Calu3 (cell line): ENCODE measurements at places on chromosomes 5 and 9. TPM values are rescaled to one million over a fixed set of nuclear protein-coding genes. Genes with fewer than 3 reads are reported as not detected.
A peak's percentile ranks its signal among the peaks of the same experiment; 100 is the strongest.

GAS1 gene
- 0.21 and 0.22 TPM in 2 replicates for total RNA-seq

GRXCR2 gene
- not detected in 2 replicates for total RNA-seq

ECSCR gene
- not detected in 2 replicates for total RNA-seq

TLN1 gene
- 91.1 and 98.7 TPM in 2 replicates for total RNA-seq

FCN1 gene
- total RNA-seq: not detected in 2 replicates

SH3PXD2B gene
- total RNA-seq: 20.1 and 25.6 TPM in 2 replicates

GRCh38 chr5:108437425-108437824 lies 55.5 kb upstream of the FBXL17 start:
- no peaks in the 10 kb centered on the region for H3K36me3 ChIP-seq
- H3K27me3 ChIP-seq: peaks cover 26% of the 10 kb centered on the region
- no peak overlapping the region for H3K27ac ChIP-seq
- no peak overlapping the region for H3K4me3 ChIP-seq

- H3K4me3 ChIP-seq: no peak overlapping the region
- no peaks in the 10 kb centered on the region for H3K36me3 ChIP-seq
- H3K4me1 ChIP-seq: no peaks in the 10 kb centered on the region
- no peak overlapping the region for H3K27ac ChIP-seq
- no peaks in the 10 kb centered on the region for H3K27me3 ChIP-seq
These were observed 16.2 kb downstream of the GPR21 start for GRCh38 chr9:123049589-123050222.

DNA sequence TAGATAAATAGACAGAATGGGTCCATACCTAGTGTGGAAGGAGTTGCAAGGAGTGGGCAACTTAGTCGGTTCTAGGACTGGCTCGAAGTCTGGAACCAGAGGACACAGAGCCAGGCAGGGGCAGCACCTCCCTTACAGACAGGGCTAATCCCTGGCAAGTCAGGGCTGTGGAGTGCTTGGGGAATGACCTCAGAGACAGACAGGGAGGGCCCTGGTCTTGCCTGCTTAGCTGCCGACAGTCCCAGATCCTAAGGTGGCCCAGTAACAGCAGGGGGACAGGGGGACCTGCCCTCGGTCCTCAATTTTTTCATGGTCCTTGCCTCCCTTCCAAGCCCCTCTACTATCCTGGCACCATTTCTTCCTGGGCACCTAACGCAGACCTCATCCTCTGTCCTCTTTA lies 222.4 kb upstream of the TNC start:
- no peak for DNase-seq
- no peak overlapping the region for H3K4me3 ChIP-seq
- no peak overlapping the region for H3K27ac ChIP-seq
- H3K27me3 ChIP-seq: peaks cover 14% of the 10 kb centered on the region
- H3K36me3 ChIP-seq: no peaks in the 10 kb centered on the region
- H3K4me1 ChIP-seq: no peaks in the 10 kb centered on the region

DNA sequence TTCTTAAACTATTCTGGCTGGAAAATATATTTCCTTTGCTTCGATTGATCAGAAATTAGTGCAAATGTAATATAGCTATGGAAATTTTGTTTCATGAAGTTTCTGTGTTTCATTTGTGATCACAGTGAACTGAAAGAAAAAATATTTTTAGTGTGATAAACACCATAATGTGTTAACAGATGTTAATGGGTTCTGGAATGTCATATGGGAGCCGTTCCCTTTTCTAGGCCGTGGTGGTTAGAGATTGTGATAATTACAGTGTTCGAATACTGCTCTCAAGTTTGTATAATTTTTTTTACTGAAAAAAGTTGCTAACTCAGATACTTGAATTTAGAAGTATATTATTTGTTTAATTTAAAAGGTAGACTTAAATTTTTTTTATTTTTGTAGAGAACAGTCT lies 19.3 kb downstream of the GAPVD1 start:
- no peak for DNase-seq
- no peaks in the 10 kb centered on the region for H3K36me3 ChIP-seq
- no peaks in the 10 kb centered on the region for H3K4me1 ChIP-seq

DNA sequence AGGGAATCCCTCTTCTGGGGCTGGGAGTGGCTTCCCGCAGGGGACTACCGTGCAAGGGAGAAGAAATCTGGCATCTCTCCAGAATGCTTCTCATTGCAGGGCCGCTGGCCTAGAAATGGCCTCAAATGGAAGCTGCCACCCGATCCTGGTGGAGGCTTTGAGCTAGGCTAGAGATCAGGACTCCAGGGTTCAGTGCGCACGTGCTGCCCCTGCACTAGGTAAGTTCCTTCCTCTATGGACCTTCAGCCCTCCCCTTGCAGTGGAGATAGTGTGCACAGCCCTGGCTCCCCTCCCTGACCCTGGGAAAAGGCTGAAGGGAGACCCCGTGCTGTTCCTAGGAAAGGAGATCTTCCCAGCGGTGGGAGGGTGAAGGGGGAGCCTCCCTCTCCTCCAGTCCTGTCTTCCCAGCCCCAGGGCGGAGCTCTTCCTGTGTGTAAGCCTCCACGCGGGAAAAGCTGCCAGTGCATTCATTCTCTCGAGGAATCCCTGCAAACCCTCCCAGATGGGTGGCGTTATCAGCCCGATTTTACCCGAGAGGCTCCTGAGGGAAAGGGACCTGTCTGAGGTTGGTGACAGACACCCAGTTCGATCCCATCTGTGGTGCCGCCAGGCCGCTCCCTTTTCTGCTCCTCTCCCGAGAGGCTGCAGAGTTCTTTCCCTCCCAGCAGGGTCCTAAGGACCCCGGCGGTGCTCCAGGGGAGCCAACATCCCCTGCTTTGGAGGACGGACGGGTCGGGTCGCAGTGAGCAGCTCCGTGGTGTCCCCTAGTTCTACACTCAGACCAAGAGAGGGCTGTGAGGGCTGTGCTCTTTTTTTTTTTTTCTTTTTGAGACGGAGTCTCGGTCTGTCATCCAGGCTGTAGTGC lies 1.4 kb upstream of the CERCAM start:
- no peak overlapping the region for H3K27ac ChIP-seq
- H3K4me3 ChIP-seq: peak overlapping the region; percentile 71
- peaks cover 25% of the 10 kb centered on the region for H3K4me1 ChIP-seq
- DNase-seq: no peak
- H3K36me3 ChIP-seq: peaks cover 25% of the 10 kb centered on the region

- H3K4me3 ChIP-seq: no peak overlapping the region
- H3K4me1 ChIP-seq: no peaks in the 10 kb centered on the region
- DNase-seq: no peak
- no peaks in the 10 kb centered on the region for H3K27me3 ChIP-seq
- no peak overlapping the region for H3K27ac ChIP-seq
These were observed 168.4 kb downstream of the PBX3 start for GRCh38 chr9:125915606-125916005.

DNA sequence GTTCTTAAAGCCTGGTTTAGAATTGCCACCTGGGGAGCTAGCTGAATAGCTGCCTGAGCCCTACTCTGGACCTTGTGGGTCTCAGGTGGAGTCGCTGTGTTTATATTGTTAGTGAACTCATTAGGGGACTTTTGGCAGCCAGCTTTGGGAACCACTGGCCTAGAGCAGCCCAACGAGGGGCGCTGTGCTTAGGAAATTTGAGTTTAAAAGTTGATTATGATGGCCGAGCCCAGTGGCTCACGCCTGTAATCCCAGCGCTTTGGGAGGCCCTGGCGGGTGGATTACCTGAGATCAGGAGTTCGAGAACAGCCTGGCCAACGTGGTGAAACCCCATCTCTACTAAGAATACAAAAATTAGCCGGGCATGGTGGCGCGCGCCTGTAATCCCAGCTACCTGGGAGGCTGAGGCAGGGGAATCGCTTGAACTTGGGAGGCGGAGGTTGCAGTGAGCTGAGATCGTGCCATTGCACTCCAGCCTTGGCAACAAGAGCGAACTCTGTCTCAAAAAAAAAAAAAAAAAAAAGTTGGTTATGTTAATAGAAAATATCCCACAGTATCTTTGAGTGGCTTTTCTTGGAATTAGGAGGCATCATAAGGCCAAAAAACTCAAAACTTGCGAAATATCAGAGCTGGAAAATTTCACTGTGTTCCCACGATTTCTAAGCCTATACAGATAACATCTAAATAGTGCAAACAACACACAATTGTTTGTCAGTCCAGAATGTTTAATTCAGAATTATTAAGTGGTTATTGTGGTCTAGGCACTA lies 809 bp downstream of the MCCC2 start:
- peaks cover 42% of the 10 kb centered on the region for H3K36me3 ChIP-seq
- H3K4me1 ChIP-seq: peaks cover 21% of the 10 kb centered on the region
- H3K27ac ChIP-seq: peak overlapping the region; percentile 98
- peak overlapping the region; percentile 88 for H3K4me3 ChIP-seq
- DNase-seq: no peak
- H3K27me3 ChIP-seq: no peaks in the 10 kb centered on the region

DNA sequence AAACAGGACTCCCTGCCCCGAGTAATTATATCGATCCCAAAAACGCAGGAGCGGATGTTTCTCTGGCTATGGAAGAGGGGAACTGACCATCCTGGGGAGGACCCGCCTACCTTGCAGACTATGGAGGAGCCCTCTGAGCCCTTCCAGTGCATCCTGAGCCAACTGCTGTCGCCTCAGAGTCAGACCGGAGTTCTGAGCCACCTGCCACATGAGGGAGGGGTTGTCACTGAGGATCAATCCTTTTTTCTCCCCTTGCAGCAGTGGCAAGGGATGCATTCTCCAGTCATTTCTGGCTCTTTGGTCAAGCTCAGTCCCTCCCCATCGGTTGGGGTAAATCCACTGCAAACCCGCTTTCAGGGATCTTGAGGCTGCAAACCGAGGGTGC lies 709 bp downstream of the FANCG start:
- DNase-seq: no peak
- H3K27me3 ChIP-seq: no peaks in the 10 kb centered on the region
- H3K4me3 ChIP-seq: peak overlapping the region; percentile 81
- H3K27ac ChIP-seq: peak overlapping the region; percentile 67
- peaks cover 19% of the 10 kb centered on the region for H3K36me3 ChIP-seq

GRCh38 chr9:132384376-132384775 lies 22.3 kb downstream of the TTF1 start:
- no peaks in the 10 kb centered on the region for H3K27me3 ChIP-seq
- no peak overlapping the region for H3K4me3 ChIP-seq
- peaks cover 12% of the 10 kb centered on the region for H3K36me3 ChIP-seq
- H3K27ac ChIP-seq: no peak overlapping the region

DNA sequence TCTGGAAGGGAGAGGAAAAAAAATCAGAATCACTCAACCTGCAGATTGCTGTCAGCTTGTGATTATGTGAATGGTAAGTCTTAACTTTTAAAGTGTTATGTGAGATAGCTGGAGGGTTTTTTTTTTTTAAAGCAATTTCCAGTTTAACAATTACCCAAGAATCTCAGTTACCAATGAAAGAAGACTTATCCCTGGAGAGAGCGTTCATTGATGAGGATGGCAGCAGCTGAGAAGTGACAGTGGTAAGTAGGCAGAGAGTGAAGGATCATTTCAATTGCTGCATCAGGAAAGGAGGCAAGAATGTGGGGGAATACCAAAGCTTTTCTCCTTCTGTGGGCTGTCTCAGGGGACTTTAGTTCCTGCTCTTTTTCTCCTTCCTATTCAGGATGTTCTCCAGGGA lies 370.2 kb upstream of the C9orf72 start:
- H3K36me3 ChIP-seq: no peaks in the 10 kb centered on the region
- no peaks in the 10 kb centered on the region for H3K4me1 ChIP-seq
- H3K4me3 ChIP-seq: no peak overlapping the region
- H3K27me3 ChIP-seq: no peaks in the 10 kb centered on the region

DNA sequence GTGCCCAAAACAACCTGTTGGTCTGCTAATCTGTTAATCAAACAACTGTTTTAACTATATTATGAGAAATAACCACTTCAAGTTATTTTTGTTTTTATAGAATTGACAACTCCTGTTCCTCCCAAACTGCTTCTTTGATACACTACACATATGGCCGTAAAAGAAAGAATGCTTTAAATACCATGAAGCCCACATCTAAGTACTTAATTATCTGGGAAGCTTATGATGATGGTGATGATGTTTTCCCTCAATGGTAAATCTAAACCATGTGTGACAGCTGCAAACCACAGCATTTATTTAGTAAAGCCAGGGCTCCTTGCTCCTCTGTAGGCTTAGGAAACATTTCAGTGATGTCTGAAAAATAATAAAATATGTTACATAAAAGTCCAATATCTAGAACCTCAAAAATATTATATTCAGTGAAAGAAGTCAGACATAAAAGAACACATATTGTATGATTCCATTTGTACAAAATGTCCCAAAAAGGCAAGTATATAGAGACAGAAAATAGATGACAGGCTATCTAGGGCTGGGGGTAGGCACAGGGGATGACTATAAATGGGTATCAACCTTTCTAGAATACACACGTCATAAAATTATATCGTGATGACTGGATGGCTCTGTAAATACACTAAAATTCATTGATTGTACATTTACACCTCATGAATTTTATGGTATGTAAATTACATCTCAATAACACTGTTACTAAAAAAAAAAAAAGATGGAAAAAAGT lies 154.1 kb downstream of the EFNA5 start:
- H3K36me3 ChIP-seq: peaks cover 47% of the 10 kb centered on the region
- peak overlapping the region; percentile 9 for H3K27ac ChIP-seq
- no peaks in the 10 kb centered on the region for H3K27me3 ChIP-seq
- H3K4me3 ChIP-seq: no peak overlapping the region
